NCI-H69 (cell line): ENCODE measurements at places on chromosomes 2 and 18.

DNA sequence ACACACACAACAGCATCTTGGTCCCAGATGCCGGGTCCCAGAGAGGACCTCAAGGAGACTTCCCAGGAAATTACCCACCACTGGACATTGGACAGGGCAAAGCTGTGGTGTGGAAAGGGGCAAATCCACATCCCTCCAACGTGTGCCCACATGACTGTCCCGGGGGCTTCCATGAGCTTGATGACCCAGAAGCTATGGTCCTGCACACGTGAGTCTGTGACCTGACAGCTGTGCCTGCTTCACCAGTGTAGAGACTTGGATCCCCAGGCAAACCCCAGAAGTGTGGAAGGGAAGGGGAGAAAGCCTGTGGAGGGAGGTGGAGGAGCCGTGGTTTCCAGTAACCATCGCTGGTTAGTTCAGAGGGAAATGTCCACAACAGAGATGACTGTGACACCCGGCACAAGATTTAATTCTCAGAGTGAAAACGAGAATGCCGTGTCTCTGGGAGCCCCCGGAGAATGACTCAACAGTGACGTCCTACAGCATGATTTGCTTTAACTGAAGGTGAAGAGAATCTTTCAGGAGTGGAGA, 19.1 kb upstream of the GPR55 start:
- no peak for DNase-seq

DNA sequence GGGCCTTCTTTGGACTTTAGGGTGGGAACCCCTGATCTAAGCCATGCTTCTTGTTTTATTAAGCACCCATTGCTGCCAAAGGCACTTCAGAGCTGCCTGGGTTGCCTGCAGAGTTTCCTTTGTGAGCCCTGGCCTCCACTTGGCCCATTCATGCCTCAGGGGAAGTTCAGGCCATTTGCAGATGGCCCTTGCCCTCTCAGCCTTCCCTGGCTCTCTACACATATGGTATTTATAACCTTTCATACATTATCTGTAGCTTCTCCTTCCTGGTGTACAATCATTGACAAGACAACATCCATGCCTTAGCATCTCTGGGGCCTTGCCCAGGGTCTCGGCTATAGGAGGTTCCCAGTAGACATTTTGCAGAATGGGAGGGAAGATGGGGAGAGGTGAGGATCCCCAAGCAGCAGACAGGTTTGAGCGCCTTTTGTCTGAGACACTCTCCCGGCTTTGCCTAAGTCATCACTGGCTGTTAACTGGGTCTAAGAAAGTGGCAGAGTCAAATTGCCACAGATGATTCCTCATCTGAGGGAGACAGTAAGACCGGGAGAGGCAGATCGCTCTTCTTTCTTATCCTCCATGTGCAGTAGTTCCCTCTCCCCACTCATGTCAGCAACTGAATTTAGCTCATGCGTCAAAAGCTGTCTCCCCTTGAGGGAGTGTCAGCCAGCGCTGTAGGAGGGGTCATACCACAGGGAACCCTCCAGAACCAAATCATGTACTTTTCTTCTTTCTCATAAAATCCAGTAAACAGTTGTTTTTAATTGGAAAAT, 2.7 kb downstream of the EHD3 start:
- no peak for DNase-seq

DNA sequence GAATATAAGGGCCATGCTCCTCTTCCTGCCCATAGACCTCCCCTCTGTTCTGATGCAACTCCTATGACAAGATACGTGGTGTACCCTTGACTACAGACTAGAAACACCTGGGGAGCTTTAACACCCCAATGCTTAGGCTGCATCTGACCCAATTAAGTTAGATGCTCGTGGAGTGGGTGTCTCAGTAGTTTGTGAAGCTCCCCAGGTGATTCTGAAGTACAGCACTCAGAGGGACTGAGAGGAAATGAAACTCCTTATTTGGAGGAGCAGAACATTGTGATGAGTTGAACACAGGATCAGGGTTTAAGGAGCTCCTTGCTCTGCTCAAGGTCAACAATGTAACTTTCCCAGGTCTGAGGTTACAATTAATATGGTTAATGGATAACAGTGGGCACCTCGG, 80.3 kb upstream of the TTC39C start:
- no peak for DNase-seq

DNA sequence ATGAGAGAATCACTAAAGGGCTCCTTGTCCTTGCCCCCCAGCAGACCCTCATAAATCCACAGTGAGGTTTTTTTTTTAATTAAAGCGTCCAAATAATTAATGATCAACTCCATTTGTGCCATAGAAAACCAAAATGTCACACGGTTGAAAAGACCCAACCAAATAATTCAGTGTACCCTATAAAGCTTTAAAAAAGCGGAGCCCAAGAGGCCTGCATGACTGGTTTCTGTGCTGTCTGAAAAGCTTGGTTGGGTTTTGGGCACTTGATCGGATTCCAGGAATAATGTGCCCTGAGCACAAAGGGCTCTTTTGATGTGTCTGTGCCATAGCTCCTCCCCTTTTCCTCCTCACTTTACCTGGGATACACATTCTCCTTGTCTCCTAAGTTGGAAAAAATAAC, 523.2 kb downstream of the TNS1 start:
- DNase-seq: no peak
